ENCODE measurements at places on chromosomes 13 and 19. TPM values are rescaled to one million over a fixed set of nuclear protein-coding genes. Genes with fewer than 3 reads are reported as not detected.
A peak's percentile ranks its signal among the peaks of the same experiment; 100 is the strongest.

Gene SLC27A5
- 4.0 TPM for total RNA-seq

GRCh38 chr19:54026656-54027055 lies 35.2 kb downstream of the CACNG6 start:
- DNase-seq: no peak

GRCh38 chr19:2255982-2256685 lies at the start of gene JSRP1:
JSRP1 (minus strand) TSS chr19:2256417; CDS start chr19:2255314, 1,103 bp downstream.
- DNase-seq: no peak

DNA sequence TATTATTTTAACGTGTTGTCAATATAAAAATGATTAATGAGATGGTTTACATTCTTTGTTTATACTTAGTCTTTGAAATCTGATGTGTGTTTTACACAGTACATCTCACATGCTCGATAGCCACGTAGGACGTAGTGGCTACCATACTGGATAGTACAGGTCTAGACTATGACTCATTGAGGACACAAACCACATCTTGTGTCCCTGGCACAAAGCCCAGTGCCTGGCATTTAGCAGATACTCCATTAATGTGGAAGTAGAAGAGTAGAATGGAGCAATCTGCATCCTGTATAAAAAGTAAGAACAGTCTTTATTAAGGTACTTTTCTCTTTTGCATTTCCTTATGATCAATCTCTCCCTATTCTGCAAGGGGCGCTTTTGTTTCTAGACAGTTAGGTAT lies 49.0 kb upstream of the FRY start:
- DNase-seq: peak; percentile 77

GRCh38 chr13:102141625-102142472 lies 260.0 kb downstream of the FGF14 start:
- no peak for DNase-seq

- no peak for DNase-seq
These were observed 129.1 kb downstream of the TM9SF2 start for GRCh38 chr13:99630269-99630898.

- DNase-seq: peak; percentile 86
These were observed 2.9 kb upstream of the HOOK2 start for GRCh38 chr19:12778017-12778904.

DNA sequence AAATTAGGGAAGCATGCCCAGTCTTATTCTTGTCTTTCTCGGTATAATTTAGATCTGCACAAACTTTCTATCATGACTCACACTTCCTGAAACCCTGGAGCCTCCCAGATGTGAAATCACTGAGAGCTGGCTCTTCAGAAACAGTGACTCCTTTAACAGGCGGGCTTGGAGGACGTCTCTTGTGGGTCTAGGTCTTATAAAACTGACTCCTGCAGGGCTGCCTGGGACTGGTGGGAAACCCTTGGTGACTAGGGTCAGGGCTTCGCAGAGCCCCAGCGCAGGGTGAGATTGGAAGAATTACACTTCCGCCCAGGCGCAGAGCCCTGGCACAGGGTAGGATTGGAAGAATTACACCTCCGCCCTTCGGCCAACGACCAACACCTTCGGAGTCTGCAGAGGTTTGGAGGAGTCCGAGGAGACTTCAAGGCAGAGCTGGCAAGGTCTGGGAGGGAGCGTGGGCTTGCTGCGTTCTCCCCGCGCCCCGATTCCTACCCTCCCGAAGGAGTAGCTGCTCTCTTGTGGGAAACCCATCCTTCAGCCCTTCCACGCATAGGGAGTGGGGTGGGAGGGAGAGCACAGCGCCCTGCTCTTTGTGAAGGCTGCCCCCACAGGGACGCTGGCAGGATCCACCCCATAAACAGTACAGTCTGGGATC lies 43.4 kb upstream of the MAP3K10 start:
- DNase-seq: no peak

- DNase-seq: no peak
These were observed 206.0 kb downstream of the FGF14 start for GRCh38 chr13:102195566-102196462.

- peak; percentile 95 for DNase-seq
These were observed 37.6 kb upstream of the NANOS3 start for GRCh38 chr19:13839130-13839937.

Gene MATK
- 0.46 TPM for total RNA-seq

Gene PLA2G4C
- total RNA-seq: 36.4 TPM

GRCh38 chr19:1935484-1936208 lies 5.3 kb upstream of the CSNK1G2 start:
- no peak for DNase-seq

Gene FSD1
- not detected for total RNA-seq

DNA sequence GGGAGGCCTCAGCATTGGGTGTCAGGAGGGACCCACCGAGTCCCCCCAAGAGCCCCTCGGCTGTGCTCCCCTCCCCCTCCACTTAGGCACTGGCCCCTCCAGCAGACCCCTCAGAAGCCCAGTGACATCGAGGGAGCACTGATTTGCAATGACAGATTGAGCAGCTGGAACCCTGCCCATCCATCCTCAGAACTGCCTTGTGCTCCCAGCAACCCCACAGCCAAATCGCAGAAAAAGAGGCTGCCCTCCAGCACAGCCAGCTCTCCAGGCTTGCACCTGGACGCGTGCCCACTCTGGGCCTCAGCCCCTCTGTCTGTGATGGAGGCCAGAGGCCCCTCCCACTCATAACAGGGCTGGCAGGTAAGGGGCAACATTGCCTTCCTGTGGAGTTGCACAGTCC lies 123.2 kb upstream of the VSTM2B start:
- DNase-seq: no peak

DNA sequence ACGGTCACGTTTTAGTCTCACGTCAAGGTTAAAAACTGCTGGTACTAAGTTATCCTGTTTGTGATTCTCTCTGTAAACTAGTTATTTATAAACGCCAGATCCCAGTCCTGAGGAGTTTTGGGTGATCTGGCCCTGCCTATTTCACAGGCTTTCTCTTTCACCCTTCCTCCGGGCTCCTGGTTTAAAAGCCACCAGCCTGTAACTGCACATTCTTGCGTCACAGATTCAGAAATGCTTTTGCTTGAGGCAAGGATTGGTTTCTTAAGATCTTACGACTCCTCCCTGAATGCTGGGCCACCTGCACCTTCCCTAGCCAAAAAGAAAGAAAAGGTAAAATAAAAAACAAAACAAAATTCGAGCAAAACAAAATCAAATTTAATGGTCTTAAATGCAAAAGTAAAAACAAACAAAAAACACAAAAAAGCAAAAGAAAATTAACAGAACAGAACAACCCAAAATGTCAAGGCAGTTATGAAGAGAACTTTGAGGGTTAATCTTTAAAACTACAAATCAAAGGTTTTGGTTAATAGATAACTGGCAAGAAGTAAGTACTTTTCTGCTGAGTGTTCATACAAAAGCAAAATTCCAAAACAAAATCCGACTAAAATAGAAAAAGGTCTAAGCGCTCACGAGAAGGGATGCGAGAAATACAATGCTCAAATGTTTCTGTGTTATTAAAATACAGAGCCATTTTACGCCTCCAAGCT lies 18.6 kb upstream of the TIMM44 start:
- DNase-seq: no peak

DNA sequence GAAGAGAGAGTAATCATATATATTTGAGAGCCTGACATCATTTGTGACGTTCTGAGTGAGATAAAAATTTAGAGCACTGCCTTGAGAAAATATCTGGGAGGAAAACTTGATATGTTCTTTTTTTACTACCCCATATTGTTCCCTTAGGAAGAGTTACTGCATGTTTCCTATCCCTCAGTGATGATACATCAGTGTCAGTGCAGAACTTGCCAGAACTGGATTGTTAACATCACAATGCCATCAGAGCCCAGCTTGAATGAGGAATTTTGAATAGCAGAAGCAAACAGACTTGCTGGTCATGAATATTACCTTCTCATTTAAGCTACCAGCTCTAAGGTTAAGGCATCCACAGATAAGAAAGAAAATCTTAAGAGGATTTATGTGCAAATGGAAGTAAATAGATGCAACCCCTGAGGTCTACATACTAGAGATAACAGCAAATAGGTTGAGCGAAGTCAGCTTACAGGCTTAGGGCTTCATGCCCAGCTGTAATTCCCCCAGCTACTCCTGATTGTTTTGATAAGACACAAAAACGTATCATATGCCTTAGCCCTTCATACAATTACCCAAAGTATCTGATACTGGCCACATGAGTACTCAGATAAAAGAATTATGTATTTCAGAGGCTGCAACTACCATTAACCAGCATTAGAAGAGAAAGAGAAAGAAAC lies 313.7 kb upstream of the ATXN8OS start:
- no peak for DNase-seq

Gene ZNF132
- 3.1 TPM for total RNA-seq

Gene COMP
- 0.23 TPM for total RNA-seq

GRCh38 chr13:34040863-34041262 lies 222.9 kb downstream of the RFC3 start:
- DNase-seq: no peak

- DNase-seq: no peak
These were observed 114.5 kb downstream of the KCNRG start for GRCh38 chr13:50129706-50130122.

DNA sequence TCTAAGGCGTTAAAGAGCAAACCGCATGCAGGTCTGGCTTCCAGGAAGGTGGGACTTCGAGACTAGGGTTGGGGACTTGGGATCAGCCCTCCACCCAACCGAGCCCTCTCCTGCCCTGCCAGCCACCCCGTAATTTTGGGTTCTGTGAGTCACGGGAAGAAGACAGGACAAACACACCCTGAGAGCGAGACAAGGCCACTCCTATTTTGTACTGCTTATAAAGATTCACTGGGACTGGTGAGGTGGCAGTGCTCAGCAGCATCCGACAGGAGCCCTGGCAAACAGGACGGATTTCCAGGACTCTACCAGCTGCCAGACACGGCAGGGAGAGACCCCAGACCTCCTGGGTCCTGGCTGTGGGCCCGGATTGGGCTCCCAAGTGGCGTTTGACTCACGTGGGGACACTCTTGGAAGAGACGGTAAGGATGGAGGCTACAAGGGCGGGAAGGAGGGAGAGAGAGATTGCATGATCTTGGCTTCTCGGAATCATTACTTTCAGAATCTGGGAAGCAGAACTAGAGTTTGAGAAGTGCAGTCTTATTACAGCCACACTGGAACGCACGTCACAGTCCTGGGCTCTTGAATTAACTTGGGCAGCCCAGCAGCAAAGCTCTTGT lies at the start of gene C5AR2:
Gene C5AR2, plus strand, starts transcription at position 245 of the 617 bp plus-strand sequence. CDS start 8,625 bp downstream, outside the sequence.
- no peak for DNase-seq

Gene ZNF569
- total RNA-seq: 5.8 TPM

GRCh38 chr19:1839658-1840540 lies 8.4 kb downstream of the REXO1 start:
- no peak for DNase-seq

Gene APOC4
- not detected for total RNA-seq

- no peak for DNase-seq
These were observed 575.1 kb downstream of the EFNB2 start for GRCh38 chr13:105960326-105960725.

Gene FFAR2
- total RNA-seq: 0.42 TPM

- DNase-seq: no peak
These were observed 577.8 kb upstream of the SLITRK5 start for GRCh38 chr13:87093399-87093798.

DNA sequence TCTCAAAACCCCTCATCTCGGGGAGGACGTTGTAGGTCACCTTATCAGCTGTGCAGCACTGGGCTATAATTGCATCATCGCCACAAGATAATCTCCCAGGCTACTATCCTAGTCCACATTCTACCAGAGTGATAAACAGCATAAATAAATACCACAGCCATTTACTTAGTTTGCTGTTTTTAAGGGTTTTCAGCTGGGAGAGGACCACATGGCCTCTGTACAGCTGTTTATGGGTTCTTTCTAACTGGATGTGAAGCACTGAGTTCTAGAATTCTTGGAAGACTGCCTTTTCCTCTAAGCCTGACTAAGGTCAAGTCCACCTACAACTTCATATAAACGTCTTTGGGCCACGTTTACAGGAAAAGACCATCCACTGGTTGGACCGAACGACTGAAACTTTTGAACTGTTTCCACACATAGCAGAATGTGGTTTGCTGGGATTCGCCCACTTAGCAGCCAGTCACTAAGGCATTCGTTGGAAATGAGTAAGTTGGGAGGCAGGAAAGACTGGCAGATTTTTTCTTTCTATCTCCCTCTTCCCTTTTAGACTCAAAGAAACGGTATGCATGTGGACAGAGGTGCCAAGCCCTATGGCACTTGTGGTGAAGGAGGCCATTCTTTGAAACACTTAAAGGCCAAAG lies 752.5 kb upstream of the SGCG start:
- DNase-seq: peak; percentile 40

Gene LILRB3
- total RNA-seq: 4.5 TPM

Gene TTYH1
- 1.1 TPM for total RNA-seq

DNA sequence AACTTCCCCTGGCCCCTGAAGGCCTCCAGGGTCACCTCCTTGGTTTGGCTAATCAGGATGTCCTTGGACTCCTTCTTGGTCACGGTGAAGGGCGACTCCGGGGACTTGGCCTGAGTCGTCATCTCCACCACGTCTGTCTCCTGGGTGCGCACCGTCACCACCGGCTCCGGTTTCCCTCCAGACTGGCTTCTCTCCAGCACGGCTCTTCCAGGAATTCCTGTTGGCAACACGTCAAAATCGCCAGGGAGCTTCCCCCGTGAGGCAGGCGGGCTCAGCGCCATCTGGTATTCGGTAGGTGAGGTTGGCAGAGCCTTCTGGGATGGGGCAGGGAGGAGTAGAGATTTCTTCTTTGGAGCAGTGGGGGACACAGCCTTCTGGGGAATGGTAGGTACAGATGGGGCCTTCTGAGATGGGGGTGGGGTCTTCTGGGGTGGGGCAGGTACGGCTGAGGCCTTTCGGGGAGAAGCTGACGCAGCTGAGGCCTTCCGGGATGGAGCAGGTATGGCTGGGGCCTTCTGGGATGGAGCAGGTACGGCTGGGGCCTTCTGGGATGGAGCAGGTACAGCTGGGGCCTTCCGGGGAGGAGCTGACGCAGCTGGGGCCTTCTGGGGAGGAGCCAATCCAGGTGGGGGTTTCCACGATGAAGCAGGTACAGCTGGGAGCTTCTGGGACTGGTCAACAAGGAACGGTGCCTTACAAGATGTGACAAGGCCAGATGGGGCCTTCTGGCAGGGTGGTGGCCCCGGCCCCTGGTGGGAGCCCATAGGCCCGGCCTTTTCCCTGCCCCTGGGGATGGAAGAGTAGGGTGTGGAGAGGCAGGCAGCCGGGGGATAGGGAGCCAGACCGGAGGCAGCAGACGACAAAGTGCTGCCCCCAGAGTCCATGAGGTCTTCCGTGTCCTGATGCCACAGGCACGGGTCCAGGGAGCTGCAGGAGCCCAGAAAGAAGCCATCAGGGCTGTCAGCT lies 3.8 kb downstream of the GARIN5B start:
- no peak for DNase-seq

Gene ZNF738
- 2.3 TPM for total RNA-seq

All from heart left ventricle (tissue), 16 donors.